ENCODE measurements at places on chromosomes 16 and 17. TPM values are rescaled to one million over a fixed set of nuclear protein-coding genes. Genes with fewer than 3 reads are reported as not detected.

CCT6B gene
- 1.7 TPM for total RNA-seq

SHCBP1 gene
- 17.2 TPM for total RNA-seq

NGFR gene
- 9.6 TPM for total RNA-seq

SP2 gene
- total RNA-seq = 20.0 TPM

TMEM98 gene
- total RNA-seq = 78.4 TPM

GFAP gene
- total RNA-seq = 1.1 TPM

SLC6A2 gene
- not detected for total RNA-seq

CPSF4L gene
- not detected for total RNA-seq

PLLP gene
- total RNA-seq = 1.8 TPM

TNFRSF17 gene
- total RNA-seq = not detected

MEIOB gene
- 1.3 TPM for total RNA-seq

NPIPA3 gene
- total RNA-seq = 1.3 TPM

HBM gene
- total RNA-seq = not detected

CACNG5 gene
- total RNA-seq = 1.2 TPM

ABCA6 gene
- not detected for total RNA-seq

KRTAP4-3 gene
- not detected for total RNA-seq

KRTAP17-1 gene
- not detected for total RNA-seq

HNF1B gene
- total RNA-seq = not detected

SAMD14 gene
- 4.8 TPM for total RNA-seq

HS3ST2 gene
- total RNA-seq = 3.1 TPM

BORCS6 gene
- 3.1 TPM for total RNA-seq

KRT33B gene
- not detected for total RNA-seq

ZNF469 gene
- 4.4 TPM for total RNA-seq

HEATR9 gene
- not detected for total RNA-seq

ZNF48 gene
- 61.2 TPM for total RNA-seq

PRDM7 gene
- not detected for total RNA-seq

CDH3 gene
- 97.2 TPM for total RNA-seq

IL17C gene
- 0.29 TPM for total RNA-seq

C16orf89 gene
- total RNA-seq = 2.0 TPM

CD19 gene
- total RNA-seq = 0.50 TPM

OR1F1 gene
- total RNA-seq = not detected

NOXO1 gene
- total RNA-seq = 1.7 TPM

CMTM2 gene
- not detected for total RNA-seq

RNU2-1 gene
- total RNA-seq = 6,078 TPM

HOXB6 gene
- total RNA-seq = not detected

GRAPL gene
- 0.55 TPM for total RNA-seq

NPB gene
- total RNA-seq = 2.1 TPM

MYCBPAP gene
- 1.7 TPM for total RNA-seq

LRRC37A gene
- total RNA-seq = 2.0 TPM

KRT15 gene
- 0.87 TPM for total RNA-seq

SCNN1B gene
- total RNA-seq = 0.35 TPM

NHLRC4 gene
- total RNA-seq = 0.42 TPM

SDR42E1 gene
- not detected for total RNA-seq

CSH2 gene
- not detected for total RNA-seq

SIRT7 gene
- total RNA-seq = 29.7 TPM

EIF3CL gene
- total RNA-seq = 102 TPM

ABCC11 gene
- 0.33 TPM for total RNA-seq

CEP112 gene
- total RNA-seq = 5.4 TPM

EVI2B gene
- not detected for total RNA-seq

BEAN1 gene
- total RNA-seq = not detected

All from H9 (cell line).